ENCODE measurements at places on chromosomes 1 and 21. TPM values are rescaled to one million over a fixed set of nuclear protein-coding genes. Genes with fewer than 3 reads are reported as not detected.
A peak's percentile ranks its signal among the peaks of the same experiment; 100 is the strongest.

Gene CAMTA1
- 49.8 TPM for total RNA-seq

DNA sequence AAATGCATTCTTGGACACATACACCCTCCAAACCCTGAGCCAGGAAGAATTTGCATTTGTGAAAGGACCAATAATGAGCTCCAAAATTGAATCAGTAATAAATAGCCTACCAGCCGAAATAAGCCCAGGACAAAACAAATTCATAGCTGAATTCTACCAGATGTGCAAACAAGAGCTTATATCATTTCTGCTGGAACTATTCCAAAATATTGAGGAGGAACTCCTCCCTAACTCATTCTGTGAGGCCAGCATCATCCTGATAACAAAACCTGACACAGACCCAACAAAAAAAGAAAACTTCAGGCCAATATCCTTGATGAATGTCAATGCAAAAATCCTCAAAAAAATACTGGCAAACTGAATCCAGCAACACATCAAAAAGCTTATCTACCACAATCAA lies 6.7 kb downstream of the SPRR2E start:
- DNase-seq: no peak

- DNase-seq: peak; percentile 24
These were observed 29.6 kb upstream of the RGS16 start for GRCh38 chr1:182633657-182634281.

- no peak for DNase-seq
These were observed 47.4 kb downstream of the S100B start for GRCh38 chr21:46557469-46557868.

Data from activated B cell treated with CpG ODN at 0.5 μM for 24 hours (primary cell).